ELR (cell line): ENCODE measurements at places on chromosomes 7 and 10.

- no peak for DNase-seq
Observed at GRCh38 chr7:2513702-2514101, 5.9 kb upstream of the LFNG start.

DNA sequence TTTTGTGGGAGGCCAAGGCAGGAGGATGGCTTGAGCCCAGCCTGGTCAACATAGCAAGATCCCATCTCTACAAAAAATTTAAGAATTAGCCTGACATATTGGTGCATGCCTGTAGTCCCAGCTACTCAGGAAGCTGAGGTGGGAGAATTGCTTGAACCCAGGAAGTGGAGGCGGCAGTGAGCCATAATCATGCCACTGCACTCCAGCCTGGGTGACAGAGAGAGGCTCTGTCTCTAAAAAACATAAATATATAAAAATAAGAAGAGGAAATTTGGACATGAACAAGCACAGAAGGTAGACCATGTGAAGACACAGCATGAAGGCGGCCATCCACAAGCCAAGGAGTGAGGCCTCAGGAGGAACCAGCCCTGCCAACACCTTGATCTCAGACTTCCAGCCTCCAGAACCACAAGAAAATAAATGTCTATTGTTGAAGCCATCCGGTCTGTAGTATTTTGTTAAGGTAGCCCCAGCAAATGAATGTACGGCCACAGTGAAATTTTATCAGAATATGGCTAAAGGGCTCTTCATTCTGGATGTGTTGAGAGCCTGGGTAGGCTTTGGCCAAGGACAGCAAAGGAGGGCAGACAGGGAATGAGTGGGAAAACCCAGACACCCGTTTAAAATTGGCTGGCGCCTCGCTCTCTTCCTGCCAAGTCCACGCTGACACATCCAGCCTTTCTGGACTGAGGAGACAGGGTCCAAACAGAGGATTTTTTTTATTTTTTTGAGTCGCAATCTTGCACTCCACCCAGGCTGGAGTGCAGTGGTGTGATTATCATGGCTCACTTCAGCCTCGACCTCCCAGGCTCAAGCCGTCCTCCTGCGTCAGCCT is 12.9 kb upstream of the GRID2IP start:
- DNase-seq, result no peak

DNA sequence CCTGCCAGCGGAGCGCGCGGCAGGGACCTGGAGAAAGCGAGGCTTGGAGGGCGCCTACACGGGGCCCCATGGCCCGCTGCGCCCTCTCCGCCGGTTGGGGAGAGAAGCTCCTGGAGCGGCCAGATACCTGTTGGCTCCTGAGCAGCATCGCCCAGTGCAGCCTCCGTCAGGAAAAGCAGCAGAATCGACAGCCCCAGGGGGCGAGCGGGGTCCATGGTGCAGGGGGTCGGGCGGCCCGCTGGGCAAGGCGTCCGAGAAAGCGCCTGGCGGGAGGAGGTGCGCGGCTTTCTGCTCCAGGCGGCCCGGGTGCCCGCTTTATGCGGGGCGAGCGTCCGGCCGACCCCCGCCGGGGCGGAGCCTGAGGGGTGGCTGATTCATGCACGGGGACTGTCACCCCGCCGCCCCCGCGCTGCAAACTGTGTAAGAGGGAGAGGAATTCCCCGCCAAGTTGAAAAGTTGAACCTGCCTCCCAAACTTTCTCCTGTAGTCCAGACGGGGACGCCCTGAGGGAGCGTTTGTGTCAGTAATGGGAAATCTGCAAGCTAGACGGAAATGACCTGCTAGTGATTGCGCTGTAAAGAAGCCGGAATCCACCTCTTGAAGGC is at the start of gene TFPI2:
TFPI2 (minus strand) TSS at position 290 of the 605 bp plus-strand sequence; CDS start at position 215, 75 bp downstream.
- DNase-seq, result peak; percentile 87

GRCh38 chr10:100356067-100357017 is 9.3 kb downstream of the SCD start:
- no peak for DNase-seq

DNA sequence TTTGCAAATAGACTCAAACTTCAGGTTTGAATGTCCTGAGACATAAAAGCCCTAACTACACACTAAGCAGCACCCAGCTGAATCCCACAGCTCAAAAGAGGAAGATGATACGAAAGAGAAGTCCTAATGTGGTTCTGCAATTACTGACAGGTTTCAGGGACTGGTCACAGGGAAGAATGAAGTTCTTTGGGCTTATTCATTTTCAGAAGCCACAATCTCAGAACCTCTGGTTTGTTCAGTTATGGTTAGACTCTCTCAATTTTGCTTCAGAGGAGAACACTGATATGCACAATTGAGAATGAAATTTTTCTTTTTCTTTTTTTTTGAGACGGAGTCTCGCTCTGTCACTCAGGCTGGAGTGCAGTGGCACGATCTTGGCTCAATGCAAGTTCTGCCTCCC is 94.6 kb upstream of the FAM180A start:
- DNase-seq, result no peak

DNA sequence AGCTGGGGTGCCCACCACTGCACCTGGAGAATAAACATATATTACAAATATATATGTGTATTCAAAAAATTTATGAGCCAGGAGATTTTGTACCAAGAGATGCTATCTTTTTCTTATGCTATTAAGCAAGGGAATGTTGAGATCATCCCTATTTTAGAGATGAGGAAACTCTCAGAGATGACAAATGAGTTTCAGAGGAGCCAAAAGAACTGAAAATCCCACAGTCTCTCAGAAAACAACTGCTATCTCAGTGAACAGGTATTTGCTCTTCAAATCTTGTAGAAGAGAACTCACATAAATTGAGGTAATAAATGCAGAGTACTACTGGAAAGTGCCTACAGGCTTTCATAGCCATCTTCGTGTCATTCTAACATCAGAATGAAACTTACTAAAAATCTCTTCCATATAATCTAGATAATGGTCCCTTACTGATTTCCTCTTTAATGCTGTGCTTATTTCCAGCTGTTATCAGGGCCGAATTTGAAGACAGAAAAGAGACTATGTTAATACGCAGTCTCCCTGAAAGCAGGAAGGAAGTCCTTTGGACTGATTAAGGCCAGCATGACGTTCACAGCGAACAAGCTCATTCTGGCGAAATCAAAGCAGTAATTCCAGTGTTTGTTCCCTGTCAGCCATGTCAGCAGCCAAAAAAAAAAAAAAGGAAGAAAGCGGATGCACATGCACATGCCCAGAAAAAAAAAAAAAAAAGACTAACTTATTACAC is 29.4 kb upstream of the ANAPC16 start:
- DNase-seq, result no peak

GRCh38 chr7:14931511-14932215 is 29.1 kb upstream of the DGKB start:
- DNase-seq, result no peak

- DNase-seq, result no peak
Observed at GRCh38 chr7:124930655-124931597, 1.3 kb upstream of the POT1 start.

GRCh38 chr7:32890010-32890792 is 1.4 kb downstream of the KBTBD2 start:
- peak; percentile 80 for DNase-seq

DNA sequence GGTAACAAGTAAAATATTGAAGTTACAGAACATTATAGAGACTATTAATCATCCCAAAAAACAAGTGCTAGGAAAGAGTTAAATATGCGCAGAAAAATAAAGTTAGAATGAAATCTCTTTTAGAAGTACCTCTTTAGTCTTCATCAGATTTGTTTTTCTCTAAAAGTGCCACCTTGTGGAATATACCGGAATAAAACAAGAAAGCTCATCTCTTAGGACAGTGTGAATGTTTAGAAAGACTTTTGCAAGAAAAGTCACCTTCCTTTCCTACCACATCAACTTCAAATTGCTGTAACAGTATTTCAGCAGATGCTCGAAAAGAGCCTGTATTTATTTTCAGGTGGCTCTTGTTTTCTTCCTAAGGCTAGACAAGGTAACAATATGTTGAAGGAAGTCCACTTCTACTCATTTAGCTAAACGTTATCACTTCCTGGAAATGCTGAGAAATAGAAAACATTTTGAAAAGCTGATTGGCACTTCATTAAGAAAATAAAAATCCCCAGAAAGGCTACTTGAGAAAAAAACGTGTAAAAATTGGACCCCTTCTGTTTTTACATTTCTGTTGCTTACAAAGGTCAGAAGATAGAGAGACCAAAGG is 19.8 kb upstream of the FAM133B start:
- DNase-seq, result peak; percentile 43

DNA sequence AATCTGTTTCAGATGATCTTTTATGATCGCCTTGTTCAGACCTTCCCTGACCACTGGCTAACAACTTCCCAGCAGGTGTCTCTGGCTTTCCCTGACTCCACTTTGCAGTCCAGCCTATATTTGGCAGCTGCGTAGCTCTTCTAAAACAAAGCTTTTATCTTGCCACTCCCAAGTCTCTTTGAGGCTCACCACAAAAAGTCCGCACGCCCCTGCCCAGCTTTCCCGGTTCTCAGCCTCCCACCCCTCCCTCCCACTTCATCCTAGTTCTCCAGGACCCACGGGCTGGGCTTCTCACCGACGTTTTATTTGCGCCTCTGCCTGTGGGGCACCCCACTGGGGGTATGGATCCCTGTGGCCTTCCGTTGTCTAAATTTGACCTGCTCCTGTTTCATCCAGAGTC is 58.9 kb upstream of the USP6NL start:
- DNase-seq, result no peak

- no peak for DNase-seq
Observed at GRCh38 chr10:6986927-6987326, 406.9 kb upstream of the PRKCQ start.

DNA sequence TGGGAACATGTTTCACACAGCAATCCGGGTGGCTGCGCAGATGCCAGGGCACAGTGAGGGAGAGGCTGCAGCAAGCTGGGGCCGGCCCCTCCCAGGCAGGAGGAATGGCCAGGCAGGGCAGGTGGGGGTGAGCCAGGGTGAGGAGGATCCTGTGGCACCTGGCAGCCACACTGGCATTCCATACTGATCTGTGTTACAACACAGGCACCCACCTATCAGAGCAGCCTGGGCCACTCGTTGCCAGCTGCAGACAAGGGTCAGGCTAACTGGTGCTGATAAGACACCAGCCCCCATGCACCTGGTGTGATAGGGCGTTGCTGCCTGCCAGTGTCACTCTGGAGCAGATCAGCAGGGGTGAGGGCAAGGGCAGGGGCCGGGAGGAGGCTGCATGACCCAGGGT is 16.6 kb upstream of the RET start:
- no peak for DNase-seq

GRCh38 chr7:99551334-99551733 is 580 bp downstream of the FAM200A start:
- DNase-seq, result no peak

- peak; percentile 76 for DNase-seq
Observed at GRCh38 chr10:109591601-109592000, 331.7 kb downstream of the XPNPEP1 start.
